ENCODE measurements at places on chromosomes 5 and 9.
A peak's percentile ranks its signal among the peaks of the same experiment; 100 is the strongest.

DNA sequence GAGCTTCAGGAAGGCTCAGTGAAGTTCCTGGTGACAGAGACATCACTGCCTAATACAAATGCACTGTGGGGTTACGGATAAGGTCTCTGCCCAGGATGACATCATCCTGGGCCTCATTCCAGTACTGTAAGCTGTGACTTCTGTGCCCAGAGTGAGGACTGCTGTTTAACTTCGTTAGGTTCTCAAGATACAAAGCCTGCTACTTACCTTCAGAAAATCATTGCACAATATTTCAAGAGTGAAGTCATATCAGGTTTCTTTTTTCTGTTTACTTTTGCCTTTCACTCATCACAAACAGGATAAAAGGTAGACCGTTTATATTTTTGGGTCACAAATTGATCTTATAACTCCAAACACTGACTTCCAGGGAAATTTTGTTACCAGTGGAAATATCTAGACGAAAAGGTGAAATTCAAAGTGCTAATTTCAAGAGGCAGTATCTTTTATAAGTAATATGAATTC is 241.2 kb downstream of the PIK3R1 start:
- DNase-seq = no peak

DNA sequence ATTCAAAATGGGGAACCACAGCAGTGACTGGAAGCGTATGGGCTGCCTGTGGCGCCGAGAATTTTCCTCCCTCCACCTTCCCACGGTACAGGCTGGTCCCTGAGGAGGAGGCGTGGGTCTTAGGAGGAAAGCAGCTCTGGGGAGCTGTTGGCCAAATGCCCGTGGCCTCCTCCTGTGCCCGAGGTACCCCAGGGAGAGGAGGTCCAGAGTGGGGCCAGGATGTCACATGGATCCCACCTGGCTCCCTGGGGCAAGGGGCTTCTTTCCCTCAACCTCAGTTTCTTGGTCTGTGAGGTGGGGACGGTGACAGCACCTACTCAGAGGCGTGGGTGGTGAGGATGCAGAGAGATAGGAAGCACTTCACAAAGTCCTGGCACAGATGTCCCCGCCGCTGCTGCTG is 16.5 kb downstream of the PRRX2 start:
- DNase-seq = no peak

DNA sequence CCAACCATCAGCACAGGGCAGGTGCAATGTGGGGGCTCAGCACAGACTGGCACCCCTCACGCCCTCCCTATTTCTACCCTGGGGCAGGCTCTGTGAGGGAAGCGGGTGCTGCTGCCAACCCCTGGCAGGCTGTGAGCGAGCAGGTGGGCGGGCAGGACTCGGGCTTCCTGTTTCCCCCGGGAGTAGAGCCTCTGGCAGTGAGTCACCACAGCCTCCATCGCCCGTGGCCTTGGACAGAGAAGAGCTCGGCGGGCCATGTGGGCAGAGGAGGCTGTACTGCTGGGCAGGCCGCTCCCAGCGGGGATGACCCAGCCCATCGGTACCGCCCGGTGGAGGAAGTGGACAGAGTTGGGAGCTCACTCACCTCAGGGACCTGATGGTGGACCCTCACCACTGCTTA is 16.6 kb downstream of the KCNT1 start:
- DNase-seq = peak; percentile 16

- no peak for DNase-seq
Measured at GRCh38 chr5:5708367-5708919, 286.0 kb downstream of the ICE1 start.

All from NCI-H1092 treated with DMSO at 0.1 percent for 48 hours (cell line).